ENCODE measurements at places on chromosomes 11 and 22. TPM values are rescaled to one million over a fixed set of nuclear protein-coding genes. Genes with fewer than 3 reads are reported as not detected.

DNA sequence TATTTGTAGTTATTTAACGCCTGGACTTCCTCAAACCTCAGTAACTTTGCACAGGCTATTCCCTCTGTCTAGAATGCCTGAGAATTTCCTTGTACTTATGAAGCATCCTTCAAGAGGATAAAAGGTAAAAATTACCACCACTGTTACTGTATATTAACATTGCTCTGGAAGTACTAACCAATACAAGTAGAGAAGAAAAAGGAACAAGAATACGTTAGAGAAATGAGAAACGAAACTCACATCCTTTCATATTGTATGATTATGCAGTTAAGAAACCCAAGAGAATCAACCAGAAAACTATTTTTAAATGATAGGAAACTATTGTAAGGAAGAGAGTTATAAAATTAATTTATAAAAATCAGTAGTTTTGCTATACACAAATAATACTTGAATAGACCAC, 48.2 kb upstream of the OR5P2 start:
- no peak overlapping the region for H3K27ac ChIP-seq
- H3K27me3 ChIP-seq = no peaks in the 10 kb centered on the region
- no peak overlapping the region for H3K4me3 ChIP-seq
- H3K36me3 ChIP-seq = no peaks in the 10 kb centered on the region
- no peaks in the 10 kb centered on the region for H3K4me1 ChIP-seq

The HMGXB4 gene
- 15.0 TPM for total RNA-seq

The PKNOX2 gene
- total RNA-seq = 14.7 TPM

The GNAZ gene
- total RNA-seq = 5.7 TPM

GRCh38 chr11:7688238-7688826, 15.0 kb upstream of the CYB5R2 start:
- H3K27ac ChIP-seq = no peak overlapping the region
- H3K27me3 ChIP-seq = no peaks in the 10 kb centered on the region
- H3K4me3 ChIP-seq = no peak overlapping the region
- no peaks in the 10 kb centered on the region for H3K4me1 ChIP-seq
- H3K36me3 ChIP-seq = no peaks in the 10 kb centered on the region

GRCh38 chr11:27839226-27839913, 139.1 kb upstream of the BDNF start:
- no peaks in the 10 kb centered on the region for H3K4me1 ChIP-seq
- H3K27me3 ChIP-seq = no peaks in the 10 kb centered on the region
- no peak overlapping the region for H3K4me3 ChIP-seq
- DNase-seq = no peak
- H3K27ac ChIP-seq = no peak overlapping the region

DNA sequence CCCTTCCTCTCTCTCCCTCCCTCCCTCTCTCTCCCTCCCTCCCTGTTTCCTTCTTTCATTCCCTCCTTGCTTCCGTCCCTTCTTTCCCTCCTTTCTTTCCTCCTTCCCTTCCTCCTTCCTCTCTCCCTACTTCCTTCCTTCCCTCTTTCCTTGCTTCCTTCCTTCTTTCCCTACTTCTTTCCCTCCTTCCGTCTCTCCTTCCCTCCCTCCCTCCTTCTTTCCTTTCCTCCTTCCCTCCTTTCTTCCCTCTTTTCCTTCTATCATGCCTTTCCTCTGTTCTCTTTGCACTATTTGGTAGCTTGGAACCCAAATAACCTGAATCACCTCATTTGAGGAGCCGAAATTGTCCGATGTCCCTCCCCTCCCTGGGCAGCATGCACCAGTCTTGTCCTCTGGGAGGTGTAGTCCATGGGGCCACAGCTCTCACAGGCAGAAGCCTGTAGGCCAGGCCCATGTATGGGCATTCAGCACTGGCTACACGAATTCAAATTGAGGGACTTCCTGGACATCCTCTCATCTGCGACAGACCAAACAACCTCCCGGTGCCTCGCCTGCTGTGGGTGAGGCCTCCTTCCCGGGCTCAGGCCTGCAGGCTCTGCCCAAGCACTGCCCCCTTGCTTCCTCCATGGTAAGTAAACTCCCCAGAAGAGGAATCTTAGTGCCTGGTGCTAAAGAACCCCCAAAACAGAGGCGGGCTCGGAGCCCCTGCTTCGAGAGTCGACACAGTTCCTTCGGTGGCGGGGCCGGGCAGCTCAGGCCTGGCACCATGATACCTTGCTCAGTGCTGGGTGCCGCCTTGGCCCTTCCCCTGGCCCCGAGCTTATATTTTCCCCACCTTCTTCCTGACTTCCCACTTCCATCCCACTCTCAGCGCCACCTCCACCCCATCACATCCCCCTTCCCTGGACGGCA, 454.1 kb upstream of the CADM1 start:
- H3K27me3 ChIP-seq = no peaks in the 10 kb centered on the region
- no peak overlapping the region for H3K4me3 ChIP-seq
- H3K36me3 ChIP-seq = no peaks in the 10 kb centered on the region
- no peak for DNase-seq

The PKP3 gene
- total RNA-seq = 58.6 TPM

DNA sequence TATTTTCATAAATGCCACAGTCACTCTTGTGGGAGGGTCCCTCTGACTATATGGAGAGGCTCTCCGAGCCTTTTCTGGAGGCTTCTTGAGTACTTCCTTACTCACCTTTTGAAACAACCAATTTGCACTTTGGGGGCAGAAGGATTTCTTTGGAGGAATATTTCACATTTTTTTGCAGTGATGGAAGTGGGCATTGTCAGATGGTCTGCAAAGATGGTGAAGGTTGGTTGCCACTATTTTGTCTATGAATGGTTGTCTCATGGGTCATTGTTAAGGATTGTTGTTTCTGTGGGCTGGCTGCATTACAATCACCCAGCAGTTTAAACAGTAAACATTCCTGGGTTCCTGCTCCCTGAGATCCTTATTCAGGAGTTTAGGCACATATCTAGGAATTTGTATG, 388.2 kb downstream of the TMEM135 start:
- no peaks in the 10 kb centered on the region for H3K4me1 ChIP-seq
- no peak overlapping the region for H3K4me3 ChIP-seq
- no peaks in the 10 kb centered on the region for H3K27me3 ChIP-seq
- no peak overlapping the region for H3K27ac ChIP-seq
- no peak for DNase-seq

DNA sequence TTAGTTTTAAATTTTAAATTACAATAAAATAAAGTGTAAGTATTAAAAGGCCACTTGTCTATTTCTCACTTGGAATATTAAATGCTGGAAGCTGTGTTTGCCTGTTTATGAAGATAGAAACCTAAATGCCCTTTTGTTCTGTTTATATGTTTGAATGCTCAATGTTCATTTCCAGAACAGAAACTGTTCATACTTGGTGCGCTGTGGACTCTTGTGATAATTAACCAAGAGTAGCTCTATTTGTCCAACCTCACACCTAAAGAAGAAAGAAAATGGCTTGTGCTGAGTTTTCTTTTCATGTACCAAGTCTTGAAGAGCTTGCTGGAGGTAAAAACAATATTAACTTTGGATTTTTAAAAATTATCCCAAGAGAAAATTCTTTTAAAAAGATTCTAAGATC, 5.7 kb downstream of the C11orf54 start:
- no peak overlapping the region for H3K27ac ChIP-seq
- H3K36me3 ChIP-seq = no peaks in the 10 kb centered on the region
- DNase-seq = no peak
- peaks cover 7% of the 10 kb centered on the region for H3K4me1 ChIP-seq
- H3K27me3 ChIP-seq = no peaks in the 10 kb centered on the region

DNA sequence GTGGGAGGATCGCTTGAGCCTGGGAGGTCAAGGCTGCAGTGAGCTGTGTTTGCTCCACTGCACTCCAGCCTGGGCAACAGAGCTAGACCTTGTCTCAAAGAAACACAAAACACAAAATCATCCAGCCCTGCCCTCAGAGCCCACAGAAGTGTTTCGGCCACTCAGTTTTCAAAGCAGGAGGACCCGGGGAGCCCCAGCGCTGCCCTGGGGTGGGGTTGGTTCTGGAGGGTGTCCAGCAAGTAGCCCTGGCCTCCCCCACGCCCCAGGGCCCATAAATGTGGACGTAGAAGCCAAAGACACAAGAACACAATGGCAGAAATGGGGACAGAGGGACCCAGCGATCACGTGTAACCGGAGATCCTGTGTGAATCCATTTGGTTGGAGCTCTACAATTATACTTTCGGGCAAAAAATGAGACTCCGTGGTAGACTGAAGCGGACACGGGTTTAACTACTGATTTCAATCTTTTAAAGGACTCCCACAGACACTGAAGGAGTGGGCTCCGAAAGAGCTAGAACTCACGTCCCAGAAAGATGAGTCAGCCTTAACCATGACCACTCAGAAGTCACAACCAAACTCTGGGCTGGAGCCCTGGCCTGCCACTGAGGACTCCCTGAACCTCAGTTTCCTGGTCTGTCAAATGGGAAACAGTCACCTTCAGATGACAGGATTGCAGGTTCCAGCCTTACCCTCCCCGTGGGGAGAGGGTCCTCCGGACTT, 9.0 kb upstream of the CYTH4 start:
- no peak for DNase-seq
- H3K36me3 ChIP-seq = no peaks in the 10 kb centered on the region
- H3K4me3 ChIP-seq = no peak overlapping the region
- H3K27me3 ChIP-seq = peaks cover 4% of the 10 kb centered on the region
- H3K4me1 ChIP-seq = no peaks in the 10 kb centered on the region
- no peak overlapping the region for H3K27ac ChIP-seq

DNA sequence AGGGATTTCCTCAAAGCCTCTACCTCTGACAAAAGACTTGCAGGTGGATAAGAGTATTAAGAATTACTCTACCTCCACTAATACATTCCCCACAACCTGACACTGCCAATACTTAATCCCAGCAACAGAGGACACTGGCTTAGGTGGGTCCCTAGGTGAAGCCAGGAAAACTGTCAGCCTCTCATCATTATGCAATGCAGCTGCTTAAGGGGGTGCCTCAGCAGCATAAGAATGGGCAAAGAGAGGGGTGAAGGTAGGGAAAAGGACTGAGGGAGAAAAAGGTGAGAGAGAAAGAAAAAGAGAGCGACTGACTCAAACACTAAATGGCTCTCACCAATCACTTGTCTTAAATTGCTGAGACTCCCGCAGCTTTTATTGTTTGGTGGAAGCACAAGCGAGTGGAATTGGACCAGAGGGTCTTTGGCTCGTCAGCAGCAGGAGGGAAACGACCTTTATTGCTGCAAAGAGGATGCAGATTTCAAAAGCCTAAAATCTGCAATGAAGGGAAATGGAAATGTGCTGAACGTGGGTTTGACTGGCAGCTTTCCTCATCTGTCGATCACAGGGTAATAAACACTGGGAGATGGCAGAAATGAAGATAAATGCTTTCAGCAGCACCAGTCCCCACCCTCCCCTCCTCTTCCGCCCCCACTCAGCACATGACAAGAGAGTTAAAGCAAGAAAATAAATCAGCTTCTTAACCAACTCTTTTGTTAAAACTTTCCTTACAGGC, 64.9 kb upstream of the CHRM4 start:
- no peak overlapping the region for H3K27ac ChIP-seq
- no peaks in the 10 kb centered on the region for H3K27me3 ChIP-seq
- H3K4me1 ChIP-seq = no peaks in the 10 kb centered on the region
- H3K4me3 ChIP-seq = no peak overlapping the region

- H3K27ac ChIP-seq = no peak overlapping the region
- DNase-seq = no peak
- H3K4me1 ChIP-seq = no peaks in the 10 kb centered on the region
- H3K4me3 ChIP-seq = no peak overlapping the region
These were observed 38.2 kb downstream of the AP2A2 start for GRCh38 chr11:963852-964251.

- no peak for DNase-seq
- H3K27me3 ChIP-seq = no peaks in the 10 kb centered on the region
- peak overlapping the region; percentile 100 for H3K27ac ChIP-seq
- peaks cover 49% of the 10 kb centered on the region for H3K4me1 ChIP-seq
- H3K36me3 ChIP-seq = no peaks in the 10 kb centered on the region
These were observed 78.4 kb upstream of the WNT7B start for GRCh38 chr22:46055181-46055875.

- H3K4me3 ChIP-seq = no peak overlapping the region
- H3K36me3 ChIP-seq = no peaks in the 10 kb centered on the region
- no peaks in the 10 kb centered on the region for H3K4me1 ChIP-seq
- no peak for DNase-seq
- no peaks in the 10 kb centered on the region for H3K27me3 ChIP-seq
- H3K27ac ChIP-seq = no peak overlapping the region
These were observed 25.1 kb downstream of the DBX1 start for GRCh38 chr11:20134991-20135736.

DNA sequence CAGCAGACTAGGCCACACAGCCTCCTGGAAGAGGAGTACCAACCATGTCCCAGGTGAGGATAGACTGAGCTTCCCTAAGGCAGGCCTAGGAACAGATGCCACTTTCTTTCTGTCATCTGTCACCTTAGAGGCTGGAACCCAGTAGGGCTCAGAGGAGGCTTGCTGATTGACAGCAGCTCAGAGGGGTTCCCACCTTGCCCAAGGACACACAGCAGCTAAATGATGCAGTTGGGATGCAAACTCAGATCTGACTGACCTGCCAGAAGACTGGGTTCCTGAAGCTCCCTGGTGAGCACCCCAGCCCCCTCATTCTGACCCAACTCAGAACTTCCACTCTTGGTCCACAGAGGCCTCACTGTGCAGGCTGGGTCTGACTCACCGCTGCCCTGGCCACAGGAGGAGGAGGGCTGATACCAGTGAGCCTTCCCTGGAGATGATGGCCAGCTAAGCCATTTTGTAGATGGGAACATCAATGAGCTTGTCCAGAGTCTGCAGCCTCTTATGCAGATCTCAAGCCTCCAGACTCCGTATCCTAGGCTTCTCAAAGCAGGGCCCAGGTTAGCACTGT, 14.0 kb downstream of the CAPN5 start:
- H3K27ac ChIP-seq = no peak overlapping the region
- H3K4me1 ChIP-seq = no peaks in the 10 kb centered on the region
- no peak for DNase-seq

The IGHMBP2 gene
- total RNA-seq = 17.3 TPM

DNA sequence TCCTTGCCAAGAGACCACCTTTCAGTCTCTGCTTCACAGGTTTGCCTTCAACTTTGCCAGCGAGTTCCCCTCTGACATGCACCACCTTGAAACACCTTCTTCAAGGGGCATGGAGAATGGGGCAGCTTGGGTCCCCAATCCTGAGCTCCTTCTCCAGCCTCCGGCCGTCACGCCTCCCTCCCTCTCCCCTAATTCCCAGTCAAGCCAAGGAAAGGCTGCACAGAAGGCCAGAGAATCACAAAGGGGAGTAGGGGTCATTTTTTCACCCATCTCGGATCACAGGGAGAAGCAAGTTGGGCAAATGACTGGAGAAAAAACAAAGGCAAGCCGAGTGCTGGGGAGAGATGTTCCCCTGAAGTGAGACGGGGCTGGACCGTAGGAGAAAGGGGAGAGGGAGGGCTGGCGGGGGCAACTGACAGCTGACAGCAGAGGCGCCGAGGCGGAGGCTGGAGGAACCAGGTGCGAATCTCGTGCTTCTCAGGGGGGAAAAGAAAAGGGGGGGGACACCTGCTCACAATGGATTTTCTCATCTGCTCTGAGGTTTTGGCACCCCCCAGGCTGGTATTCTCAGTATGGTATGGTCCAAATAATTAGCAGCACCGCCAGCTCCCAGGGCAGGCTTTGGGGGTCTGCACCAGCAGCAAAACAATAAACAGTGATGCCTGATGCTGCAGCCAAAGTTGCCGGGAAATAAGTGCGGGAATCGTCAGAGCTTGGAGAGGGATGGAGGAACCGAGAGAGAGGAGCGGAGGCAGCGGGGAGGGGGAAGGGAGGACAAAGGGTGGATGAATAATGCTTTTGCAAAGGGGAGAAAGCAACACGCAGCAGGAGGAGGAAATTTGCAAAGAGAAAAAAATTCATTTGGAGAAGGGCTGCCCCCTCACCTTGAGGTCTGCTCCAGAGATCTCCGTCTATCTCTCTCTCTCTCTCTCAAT, 644 bp downstream of the YPEL4 start:
- H3K27ac ChIP-seq = no peak overlapping the region
- peak overlapping the region; percentile 26 for H3K4me3 ChIP-seq
- H3K36me3 ChIP-seq = no peaks in the 10 kb centered on the region
- H3K27me3 ChIP-seq = peaks cover 5% of the 10 kb centered on the region

All from prostate gland (tissue), 2 donors.